ENCODE measurements at places on chromosomes 12 and 14.

DNA sequence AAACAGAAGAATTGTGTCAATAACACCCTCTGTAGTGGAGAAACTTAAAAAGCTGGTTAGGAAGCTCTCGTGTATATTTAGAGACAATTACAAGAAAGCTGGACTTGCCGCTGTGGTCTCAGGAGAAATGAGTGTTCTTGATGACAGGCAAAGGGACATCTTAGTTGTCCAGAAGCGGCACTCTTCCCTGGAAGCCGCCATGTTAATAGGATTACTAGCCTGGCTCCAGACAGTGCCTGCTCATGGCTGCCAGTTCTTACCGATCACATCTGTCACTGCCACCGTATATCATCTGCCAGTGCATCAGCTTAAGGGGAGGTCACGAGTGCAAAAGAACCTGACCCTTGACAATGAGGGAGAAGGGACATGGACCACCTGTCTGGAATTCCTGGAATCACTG lies 48.9 kb downstream of the C14orf132 start:
- DNase-seq = no peak

DNA sequence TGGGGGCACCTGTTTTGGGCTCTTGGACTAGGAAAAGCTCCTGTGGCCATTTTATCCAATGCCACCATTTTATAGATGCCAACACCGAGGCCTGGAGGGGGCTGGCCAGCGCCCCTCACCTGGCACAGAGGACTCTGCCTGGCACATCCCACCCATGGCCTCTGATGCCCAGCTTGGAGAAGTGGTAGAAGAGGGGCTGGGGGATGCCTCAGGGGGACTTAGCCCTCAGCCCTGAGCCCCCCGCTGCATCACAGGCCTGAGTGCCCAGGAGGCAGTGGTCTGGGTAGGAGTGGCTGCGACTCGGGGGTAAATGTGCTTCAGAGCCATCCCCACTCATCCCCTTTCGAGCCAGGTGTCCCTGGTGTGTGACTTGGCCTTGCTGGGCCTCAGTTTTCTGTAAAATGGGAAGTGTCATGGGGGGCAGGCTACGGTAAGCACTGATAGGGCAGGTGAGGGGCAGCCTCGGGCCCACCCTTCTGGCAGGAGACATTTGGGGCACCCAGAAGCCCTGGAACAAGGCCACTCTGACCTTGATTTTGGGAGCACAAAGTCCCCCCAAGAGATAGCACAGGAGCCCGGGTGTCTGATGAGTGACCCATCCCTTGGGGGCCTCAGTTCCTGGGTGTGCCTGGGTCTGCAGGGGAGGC lies 22.5 kb downstream of the SH2B3 start:
- no peak for DNase-seq

DNA sequence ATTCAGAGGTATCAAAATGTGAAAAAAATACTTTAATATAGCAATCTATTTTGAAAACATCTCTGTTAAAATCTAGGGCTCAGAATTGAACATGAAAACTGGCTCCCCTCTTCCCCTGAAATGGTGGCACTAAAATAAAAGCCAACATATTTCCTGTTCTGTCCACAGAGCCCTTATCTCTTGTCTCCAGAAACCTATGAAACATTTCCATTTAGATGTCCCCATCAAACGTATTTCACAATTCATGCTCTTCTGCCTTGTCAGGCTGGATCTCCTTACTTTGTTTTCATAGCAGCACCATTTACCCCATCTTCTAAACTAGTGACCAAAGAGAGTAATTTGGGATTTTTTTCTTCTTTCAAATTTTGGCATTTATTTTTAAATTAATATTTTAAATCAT lies 42.4 kb downstream of the PDE3A start:
- no peak for DNase-seq

DNA sequence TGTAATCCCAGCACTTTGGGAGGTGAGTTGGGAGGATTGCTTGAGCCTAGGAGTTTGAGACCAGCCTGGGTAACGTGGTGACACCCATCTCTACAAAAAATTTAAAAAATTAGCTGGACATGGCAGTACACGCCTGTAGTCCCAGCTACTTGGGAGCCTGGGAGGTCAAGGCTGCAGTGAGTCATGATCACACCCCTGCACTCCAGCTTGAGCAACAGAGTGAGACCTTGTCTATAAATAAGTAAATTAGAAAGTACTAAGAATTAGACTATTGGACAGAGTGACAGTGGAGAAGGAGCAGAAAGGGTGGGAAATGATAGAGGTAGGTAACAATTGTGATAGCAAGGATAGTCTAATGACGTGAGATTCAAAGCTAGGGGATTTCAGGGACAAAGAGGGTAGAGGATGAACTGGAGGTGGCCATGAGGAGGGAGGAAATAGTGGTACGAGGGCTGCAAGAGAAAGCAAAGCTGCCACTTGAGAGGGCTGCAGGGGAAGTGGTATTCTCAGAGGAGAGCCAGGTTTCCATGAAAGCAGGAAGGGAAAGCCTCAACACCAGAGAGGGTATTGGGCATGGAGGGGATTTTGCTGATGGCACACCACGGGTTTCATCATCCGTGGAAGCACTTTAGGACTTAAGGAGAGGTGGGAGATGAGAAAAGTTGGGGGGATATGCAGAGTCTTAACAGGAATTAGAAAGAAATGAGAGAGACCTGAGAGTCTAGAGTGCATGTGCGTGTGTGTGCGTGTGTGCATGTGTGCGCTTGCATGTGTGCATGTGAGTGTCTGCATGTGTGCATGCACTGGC lies 85.6 kb downstream of the SYNE2 start:
- DNase-seq = no peak

- peak; percentile 45 for DNase-seq
Measured at GRCh38 chr14:73460691-73461127, 2.4 kb upstream of the NUMB start.

DNA sequence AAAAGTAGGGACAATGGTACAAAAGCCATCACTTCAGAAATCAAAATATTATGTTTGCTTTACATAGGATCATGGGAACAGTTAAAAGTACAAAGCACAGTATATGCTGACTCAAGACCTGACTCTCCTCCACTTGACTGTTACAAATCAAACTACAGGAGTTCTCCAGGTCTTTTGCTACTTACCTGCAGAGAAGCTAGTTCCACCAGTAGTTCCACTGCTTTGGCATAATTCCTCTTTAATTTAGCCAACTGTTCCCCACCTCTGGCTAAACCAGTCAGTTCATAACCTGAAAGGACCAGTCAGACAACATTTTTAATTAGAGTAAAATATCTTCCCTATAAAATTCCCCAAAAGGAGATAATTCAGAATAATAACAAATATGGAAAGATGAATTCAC lies 14.0 kb downstream of the ATP6V1D start:
- no peak for DNase-seq

GRCh38 chr12:737122-737739 lies 15.1 kb upstream of the WNK1 start:
- DNase-seq = no peak

GRCh38 chr14:44803239-44803905 lies 158.4 kb downstream of the KLHL28 start:
- peak; percentile 55 for DNase-seq

DNA sequence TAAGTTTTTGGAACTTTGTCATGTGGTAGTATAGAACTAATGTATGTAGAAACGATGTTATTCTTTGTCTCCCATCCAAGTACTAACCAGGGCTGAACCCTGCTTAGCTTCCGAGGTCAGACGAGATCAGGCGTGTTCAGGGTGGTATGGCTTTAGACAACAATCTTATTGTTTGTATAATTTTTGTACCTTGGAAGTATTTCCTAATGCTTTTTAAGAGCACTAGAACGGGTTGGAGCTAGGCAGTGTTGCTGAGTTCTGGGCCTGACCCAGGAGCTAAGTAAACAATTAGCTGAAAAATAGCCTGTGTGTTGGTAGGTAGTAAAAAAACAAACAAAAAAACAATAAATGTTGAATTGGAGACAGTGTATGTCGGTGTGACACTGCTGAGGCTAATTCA lies 244.3 kb downstream of the EMP1 start:
- no peak for DNase-seq

DNA sequence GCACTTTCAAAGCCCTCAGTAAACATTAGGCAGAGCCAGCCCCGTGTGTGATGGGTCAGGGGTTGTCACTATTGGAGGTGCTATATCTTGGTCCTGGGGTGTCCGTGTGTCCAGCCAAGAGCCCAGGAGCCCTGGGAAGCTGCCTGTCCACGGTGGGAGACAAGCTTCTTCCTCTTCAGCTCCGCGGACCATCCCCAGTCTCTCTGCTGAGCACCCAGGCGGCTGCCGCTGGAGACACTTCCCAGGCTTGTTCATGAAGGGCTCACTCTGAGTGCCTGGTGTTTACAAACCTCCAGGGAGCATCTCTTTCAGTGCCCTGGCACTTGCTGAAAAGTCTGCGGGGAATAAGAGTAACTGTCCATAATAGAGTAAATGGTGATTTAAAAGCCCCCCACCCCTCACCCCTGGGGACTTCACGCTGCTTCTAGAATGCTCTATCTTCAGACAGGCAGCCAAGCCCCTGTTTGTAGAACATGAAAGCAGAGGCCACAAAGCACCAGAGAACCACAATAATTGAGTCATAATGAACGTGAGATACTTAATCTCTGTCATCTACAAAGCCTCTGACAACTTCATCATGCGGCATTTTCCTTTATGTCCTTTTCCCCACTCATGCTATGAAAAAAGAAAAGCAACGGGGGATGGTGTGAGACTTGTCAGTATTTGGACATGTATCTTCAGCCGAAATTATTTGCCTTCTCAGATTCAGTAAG lies 178.6 kb downstream of the TMEM132C start:
- no peak for DNase-seq
